ENCODE measurements at places on chromosomes 3 and 15. TPM values are rescaled to one million over a fixed set of nuclear protein-coding genes. Genes with fewer than 3 reads are reported as not detected.

Gene SKOR1
- 0.17 TPM for total RNA-seq

- no peak overlapping the region for H3K27ac ChIP-seq
- no peak for DNase-seq
- H3K4me1 ChIP-seq: no peaks in the 10 kb centered on the region
- H3K27me3 ChIP-seq: no peaks in the 10 kb centered on the region
Measured at GRCh38 chr3:122705379-122705778, 24.7 kb downstream of the PARP14 start.

DNA sequence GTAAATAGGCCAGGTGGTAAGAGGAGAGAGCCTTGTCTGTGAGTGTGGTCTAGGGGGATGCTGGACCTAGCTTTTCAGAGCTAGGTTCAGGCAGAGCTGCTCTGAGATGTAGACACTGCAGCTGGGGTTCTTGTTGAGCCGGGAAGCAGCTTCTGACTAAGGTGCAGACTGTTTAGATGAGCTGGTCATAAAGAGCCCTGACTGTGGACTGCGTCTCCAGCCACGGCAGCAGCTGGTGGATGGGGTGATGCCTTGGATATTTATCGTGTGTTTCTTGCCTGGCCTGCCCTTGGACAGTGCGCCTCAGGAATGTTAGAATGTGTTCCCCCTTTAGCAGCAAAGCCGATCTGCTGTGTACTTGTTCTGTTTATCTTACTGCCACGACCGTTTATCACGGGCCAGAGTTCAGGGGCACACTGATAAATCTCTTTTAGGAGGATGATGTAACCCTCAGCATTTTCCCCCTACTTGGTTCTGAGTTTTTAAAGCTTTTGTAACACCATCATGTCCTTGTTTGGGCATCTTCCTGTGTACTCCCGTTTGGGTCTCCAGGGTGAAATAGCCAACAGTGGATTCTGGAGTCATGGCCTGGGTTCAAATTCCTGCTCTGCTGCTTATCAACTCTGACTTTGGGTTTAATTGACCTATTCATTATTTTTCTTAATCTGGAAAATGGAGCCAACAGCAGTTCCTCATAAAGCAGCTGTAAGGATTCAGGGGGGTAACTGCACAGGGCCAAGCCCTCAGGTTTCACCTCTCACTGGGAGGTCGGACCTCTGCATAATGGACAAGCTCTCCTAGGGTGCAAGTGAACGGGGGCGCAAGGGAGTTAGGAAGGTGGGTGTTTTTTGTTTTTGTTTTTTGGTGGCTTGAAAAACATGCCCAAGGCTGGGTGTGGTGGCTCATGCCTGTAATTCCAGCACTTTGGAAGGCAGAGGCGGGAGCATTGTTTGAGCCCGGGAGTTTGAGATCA, 51.4 kb downstream of the FLNB start:
- H3K27ac ChIP-seq: no peak overlapping the region
- H3K36me3 ChIP-seq: no peaks in the 10 kb centered on the region
- no peaks in the 10 kb centered on the region for H3K4me1 ChIP-seq
- no peaks in the 10 kb centered on the region for H3K27me3 ChIP-seq
- peak; percentile 57 for DNase-seq

- no peak overlapping the region for H3K27ac ChIP-seq
- no peak overlapping the region for H3K4me3 ChIP-seq
- no peak for DNase-seq
- H3K36me3 ChIP-seq: no peaks in the 10 kb centered on the region
- H3K27me3 ChIP-seq: no peaks in the 10 kb centered on the region
- H3K4me1 ChIP-seq: peaks cover 2% of the 10 kb centered on the region
Measured at GRCh38 chr3:17664923-17665322, 77.5 kb downstream of the TBC1D5 start.
